ENCODE measurements at places on chromosomes 3 and 15.

DNA sequence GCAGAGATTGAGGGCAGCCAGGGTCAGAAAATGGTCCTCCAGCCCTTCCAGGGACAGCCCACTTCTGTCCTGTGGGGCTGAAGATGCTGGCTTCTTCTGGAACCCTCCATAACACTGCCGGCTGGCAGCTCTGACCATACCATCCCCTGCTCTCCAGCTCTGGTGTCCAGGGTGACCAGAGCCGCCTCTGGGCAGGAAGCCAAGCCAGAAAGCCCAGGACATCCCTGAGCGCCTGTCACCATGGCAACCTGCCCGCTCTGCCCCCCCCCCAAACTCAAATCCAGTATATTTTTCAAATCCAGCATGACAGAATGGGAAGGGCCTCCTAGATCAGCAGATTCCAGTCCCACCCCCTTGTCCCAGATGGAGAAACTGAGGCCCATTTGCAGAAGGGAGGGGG is 420 bp upstream of the TMIE start:
- DNase-seq, result no peak

- no peak for DNase-seq
Measured at GRCh38 chr3:115062412-115062956, 84.6 kb downstream of the ZBTB20 start.

DNA sequence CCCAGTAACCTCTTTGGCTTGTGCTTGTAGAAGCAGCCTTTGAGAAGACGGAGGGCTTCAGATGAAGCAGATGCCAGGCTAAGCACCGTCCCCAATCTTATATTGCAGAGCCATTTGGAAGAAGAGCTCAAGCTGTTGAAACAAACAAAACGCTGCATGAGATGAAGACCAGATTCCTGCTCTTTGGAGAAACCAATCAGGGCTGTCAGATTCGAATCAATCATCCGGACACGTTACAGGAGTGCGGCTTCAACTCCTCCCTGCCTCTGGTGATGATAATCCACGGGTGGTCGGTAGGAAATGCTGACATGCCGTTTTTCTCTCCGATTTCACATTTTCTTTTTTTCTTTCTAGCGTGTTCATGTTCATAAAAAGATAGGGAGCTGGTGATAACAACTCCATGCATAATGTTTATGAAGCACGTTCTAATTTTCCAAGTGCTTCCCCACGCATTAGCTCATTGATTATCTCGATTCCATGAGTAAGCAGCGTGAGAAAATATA is 106.5 kb downstream of the LIPC start:
- no peak for DNase-seq

- DNase-seq, result no peak
Measured at GRCh38 chr15:62782071-62782841, 260.3 kb upstream of the TPM1 start.

DNA sequence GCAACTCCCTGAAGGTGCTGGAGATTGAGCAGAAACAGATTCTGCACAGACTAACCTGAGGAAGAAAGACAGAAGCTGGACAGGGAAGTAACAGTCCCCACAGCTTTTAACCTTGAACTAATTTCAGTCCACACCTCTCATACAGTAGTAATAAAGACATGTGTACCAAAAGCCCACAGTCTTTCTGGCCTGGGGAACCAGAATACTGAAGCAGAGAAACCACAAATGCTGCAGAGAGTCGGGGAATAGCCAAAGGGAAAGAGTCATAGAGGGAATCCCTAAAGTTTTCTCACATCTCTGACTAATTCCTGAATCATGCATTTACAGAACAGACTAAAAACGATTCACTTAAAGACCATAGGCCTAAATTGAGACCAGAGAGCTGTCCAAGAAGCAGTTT is 503.4 kb upstream of the NECTIN3 start:
- DNase-seq, result no peak

DNA sequence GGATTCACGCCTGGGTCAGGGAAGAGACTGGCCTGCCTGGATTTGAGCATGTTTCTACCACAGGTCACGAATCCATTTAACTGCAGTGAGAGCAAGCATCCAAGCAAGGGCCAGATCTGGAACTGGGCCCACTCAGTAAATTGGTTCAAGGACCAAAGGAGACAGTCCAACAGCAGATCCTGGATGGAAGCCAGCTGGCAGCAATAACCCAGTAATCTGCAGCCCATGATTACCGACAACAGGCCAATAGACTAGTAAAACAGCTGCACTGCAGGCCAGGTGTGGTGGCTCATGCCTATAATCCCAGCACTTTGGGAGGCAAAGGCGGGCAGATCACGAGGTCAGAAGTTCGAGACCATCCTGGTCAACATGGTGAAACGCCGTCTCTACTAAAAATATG is 11.8 kb downstream of the SAMD7 start:
- DNase-seq, result no peak

DNA sequence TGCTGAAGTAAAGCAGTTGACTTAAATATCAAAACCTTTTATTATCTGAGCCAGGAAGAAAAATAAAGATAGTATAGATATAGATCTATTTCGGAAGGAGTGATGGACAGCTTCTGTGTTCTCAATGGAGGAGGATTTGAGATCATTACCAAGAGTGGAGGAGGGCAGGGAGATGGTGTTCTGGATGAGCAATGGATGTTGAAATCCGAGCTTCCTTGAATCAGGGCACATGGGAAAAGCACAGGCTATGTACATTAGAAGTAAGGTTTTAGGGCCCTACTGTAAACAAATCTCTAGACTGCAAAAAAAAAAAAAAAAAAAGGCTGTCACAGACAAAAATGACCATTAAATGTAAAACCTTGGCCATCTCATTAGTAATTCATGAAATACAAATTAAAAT is 43.2 kb downstream of the GTPBP8 start:
- DNase-seq, result no peak

DNA sequence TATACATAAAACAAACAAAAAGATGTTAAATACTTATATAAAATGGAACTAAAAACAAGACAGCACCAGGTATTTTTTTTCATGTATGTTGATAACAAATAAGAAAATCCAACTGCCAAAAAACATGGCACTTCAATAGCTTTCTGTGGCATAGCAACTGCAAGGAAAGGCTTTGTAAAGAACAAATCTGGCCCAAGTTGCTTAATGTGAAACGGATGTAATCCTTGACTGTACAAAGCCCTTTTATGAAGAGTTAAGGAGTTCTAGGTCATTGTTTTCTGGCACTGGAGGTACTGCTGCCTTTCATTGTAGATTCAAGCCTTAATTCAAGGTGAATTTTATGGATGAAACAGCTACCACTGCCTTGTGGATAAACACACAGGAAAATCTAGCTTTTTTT is 68.8 kb upstream of the SLC12A8 start:
- no peak for DNase-seq

GRCh38 chr3:69079269-69080159 is 651 bp downstream of the UBA3 start:
- DNase-seq, result no peak

DNA sequence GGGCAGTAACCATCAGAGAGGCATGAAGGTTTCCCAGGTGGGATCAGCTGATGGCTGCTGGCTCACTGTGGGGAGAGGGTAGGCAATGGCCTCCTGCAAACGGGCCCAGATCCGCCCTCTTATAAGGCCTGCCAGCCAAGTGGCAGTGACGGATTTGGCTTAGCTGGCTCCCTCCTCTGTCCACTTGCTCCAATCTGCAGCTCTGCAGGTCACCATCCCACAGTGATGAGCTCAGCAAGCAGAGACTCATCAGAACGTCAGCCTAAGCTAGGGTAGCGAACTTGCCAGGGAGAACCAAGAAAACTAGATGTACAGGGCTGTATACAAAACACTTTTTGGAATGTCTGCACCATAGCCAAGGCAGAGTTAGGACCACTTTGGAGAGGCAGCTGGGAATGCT is 62.8 kb upstream of the DCLK3 start:
- no peak for DNase-seq

GRCh38 chr15:57356636-57357035 is 19.7 kb upstream of the CGNL1 start:
- DNase-seq, result no peak

DNA sequence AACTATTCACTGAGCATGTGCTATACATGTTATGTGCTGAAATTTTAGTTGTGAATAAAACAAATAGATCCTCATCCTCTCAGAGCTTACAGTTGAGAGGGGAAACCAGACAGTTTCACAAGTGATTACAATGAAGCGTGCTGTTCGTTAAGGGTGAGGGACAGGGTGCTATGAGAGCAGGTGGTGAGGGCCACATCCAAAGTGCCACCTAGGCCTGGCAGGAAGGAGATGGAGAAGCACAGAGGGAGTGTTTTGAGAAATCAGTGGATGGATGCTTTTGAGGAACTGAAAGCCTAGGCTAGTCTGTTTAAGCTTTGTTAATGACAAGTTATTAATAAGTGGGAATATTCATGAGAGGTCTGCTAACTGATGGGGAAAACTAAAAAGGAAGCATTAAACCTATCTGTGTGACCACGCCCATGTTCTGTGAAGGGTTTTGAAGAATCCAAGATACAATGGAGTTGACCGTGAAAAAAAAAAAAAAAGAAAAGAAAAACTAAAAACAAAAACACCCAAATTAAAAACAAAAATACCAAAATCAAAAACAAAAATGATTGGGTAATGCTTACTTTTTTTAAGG is 7.3 kb downstream of the MCTP2 start:
- DNase-seq, result no peak

GRCh38 chr15:59741274-59741906 is 52.3 kb upstream of the BNIP2 start:
- no peak for DNase-seq

DNA sequence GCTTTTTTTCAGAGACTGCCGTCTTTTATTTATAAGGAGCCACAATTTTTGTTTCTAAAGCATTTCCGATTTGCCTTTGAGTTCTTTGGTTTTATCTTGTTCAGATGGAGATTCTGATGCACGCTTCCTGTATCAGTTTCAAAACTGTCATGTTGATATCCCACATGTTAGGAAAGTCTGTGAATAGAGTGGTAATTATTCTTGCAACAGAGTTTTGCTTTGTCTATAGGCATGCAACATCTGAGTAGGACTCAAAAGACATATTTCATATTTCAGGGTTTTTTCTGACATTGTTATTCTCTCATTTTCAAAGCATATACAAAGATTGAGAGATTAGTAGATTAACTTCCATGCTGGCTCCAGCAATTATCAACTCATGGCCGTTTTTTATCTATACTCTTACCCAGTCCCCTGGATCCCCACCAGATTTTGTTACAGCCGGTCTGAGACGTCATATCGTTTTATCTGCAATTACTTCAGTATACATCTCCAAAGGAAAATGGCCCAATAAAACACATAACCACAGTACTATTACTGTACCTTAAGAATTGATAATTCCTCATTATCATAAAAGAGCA is 22.4 kb downstream of the PAQR5 start:
- no peak for DNase-seq

DNA sequence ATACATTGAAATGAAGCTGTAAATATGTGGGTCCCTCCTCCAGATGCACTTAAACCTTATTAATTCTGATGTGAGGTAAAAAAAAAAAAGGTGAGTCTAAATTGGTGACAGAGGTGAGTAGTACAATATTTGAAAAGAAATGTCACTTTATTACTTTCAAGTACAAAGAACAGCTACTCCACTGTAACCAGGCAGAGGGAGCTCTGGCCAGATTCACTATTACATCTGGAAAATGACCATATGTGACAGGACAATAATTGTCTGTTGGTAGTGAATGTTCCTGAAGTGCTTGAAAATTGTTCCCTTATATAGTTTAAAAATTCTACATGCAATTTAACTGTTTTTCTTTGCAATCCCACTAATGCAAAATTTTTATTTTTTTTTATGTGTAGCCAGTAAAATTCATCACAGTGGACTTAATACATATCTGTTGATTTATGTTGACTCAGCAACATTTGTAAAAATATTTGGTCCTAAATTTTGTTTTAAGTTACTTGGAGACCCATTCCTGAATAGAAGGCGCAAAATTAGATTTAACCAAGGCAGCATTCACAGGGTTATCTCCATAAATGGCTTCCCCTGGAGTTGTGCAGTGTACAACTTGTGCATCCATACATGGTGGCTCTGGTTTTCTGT is 231.9 kb upstream of the TBC1D5 start:
- no peak for DNase-seq

All from activated T-cell treated with anti-CD3 and anti-CD28 coated beads for 24 hours (primary cell).